ENCODE measurements at places on chromosomes 5 and 9.

DNA sequence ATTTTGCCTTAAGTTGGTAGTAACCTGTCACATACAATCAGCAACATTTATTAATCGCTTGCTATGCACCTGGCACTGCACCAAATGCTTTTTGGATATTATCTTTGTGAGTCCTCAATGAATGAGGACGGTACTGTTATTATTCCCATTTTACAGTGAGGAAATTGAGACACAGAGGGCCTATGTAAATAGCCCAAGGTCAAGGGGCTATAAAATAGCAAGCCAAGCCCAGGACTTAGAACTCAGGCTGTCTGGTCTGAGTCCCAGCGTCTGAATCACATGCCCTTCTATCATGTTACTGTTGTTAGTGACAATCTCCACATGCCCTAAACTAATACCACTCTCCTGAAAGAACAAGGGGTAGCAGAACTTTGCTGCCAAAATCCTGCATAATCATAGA, 60.0 kb downstream of the ERAP1 start:
- DNase-seq: no peak

- DNase-seq: no peak
Observed at GRCh38 chr9:29773676-29774075, 2200.4 kb upstream of the C9orf72 start.

- no peak for DNase-seq
Observed at GRCh38 chr5:148206620-148207019, 3.8 kb downstream of the SPINK6 start.

DNA sequence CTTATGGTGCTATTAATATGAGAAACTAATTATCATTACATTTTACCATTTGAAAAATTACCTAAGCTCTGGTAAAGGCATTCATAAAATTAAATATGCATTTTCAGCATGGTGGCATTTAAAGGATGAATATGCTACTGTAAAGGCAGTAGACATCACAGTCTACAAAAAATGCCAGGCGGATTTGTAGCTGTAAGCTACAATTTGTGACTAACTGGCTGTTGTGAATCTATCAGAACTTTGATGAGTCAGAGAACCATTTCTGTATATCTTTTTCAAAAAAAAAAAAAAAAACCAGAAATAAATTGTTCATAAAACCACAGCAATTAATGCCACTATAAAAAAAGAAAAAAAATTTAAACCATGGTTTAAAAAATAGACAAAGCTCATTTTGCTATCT, 186.3 kb downstream of the NFIB start:
- DNase-seq: no peak

DNA sequence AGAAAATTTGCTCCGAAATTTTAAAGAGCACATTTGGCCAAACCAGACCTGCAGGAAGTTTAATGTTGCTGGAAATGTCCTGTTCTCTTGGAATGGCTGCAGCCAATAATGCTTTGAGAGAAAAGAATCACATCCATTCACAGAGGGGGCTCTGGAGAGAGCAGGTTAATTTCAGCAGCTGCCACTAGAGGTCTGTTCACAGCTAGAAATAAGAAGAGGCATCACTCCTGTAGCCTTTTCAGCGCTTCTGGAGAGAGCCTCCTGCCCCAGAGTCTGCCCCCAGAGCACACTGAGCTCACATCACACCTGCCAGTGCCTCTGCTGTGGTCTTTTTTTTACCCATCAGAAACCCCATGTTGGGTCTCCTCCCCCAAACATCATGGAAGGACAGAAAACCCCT, 124.8 kb upstream of the RAD23B start:
- DNase-seq: no peak

DNA sequence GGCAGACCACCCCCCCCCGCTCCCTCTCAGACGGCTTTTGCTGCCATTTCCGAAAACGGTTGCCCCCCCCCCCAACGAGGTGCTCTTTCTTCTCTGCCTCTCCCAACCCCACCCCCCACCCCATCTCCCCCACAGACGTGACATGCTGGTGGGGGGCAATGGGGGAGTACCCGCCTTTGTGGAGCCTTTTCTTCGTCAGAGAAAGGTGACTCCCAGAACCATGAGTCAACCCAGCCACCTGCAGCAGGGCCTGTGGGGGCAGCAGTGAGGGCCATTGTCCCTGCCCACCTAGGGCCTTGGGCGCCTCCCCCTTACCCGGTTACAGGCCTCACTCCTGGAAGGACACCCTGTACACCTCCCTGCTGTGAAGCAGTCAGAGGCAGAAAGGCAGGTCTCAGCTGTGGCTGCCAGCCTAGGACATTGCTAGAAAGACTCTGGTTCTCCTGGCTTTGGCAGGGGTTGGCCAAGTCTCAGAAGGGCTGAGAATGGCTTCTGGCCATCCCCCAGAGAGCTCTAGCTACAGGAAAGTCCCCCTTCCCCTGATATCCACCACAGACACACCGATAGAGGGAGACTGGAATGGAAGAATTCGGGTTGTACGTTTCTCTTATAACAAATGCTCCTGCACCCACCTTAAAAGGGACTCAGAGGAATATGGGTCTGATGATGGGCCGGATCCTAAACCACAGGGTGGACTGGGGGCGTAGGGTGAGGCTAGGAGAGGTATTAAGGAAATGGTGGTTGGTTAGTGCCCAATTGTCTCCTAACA, 2.2 kb downstream of the DNAJB5 start:
- DNase-seq: no peak

DNA sequence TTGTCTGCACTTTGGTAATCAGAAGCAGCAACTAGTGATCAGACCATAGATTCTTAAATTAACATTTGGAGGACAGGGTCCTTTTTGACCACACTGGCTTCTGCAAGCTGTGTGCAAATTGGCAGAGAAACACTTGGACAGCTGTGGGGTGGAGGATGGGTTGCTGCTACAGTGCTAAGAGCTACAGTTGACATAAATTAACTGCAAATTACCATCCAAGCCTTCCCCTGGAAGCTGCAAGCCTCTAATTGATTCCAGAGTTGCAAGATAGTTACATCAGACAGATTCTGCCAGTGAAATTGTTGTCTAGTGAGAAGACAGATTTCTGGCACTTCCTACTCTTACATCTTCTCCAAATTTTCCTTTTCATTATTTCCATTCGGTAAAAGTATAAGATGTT, 517.7 kb downstream of the DIRAS2 start:
- DNase-seq: no peak

- DNase-seq: no peak
Observed at GRCh38 chr5:134851307-134851923, 5.6 kb downstream of the C5orf24 start.

- DNase-seq: no peak
Observed at GRCh38 chr9:80094176-80094771, 522.5 kb downstream of the TLE4 start.

DNA sequence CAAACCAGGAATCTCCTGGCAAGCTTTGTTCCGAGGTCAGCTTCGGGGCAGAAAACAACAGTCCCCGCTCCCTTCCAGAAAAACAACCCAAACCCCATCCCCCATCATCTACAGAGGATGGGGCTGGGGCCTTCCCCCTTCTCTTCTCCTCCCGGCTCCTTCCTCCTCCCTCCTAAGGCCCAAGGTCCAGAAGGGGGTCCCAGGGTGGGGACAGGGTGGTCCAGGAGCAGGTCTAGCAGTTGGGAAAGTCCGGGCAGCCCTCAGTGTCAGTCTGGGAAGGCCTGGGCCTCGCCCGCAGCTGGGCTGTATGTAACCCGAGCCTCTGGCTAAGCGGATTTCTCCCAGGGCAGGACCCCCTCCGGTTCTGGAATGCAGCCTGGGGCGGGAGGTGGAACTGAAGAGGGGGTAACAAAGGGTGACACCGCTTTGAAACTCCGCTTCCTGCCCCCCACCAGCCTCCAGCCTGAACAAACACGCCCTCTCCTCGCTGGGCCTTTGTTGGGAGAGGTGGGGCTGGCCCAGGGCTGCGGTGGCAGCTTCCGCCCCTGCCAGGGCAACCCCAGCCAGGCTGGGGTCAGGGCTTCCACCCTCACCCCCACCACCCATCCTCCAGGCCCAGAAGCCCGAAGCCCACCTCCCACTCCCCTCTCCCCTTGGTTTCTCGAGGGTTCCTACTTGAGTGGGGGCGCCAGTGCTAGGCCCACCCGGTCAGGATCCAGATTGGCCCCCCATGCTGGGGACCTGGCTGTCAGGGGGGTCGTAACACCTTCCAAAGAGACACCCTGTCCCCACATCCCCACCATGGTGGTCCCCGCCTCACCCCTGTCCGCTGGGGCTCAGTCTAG, 63.5 kb downstream of the C9orf50 start:
- peak; percentile 70 for DNase-seq

GRCh38 chr5:137831526-137831925, 36.1 kb upstream of the MYOT start:
- DNase-seq: no peak

DNA sequence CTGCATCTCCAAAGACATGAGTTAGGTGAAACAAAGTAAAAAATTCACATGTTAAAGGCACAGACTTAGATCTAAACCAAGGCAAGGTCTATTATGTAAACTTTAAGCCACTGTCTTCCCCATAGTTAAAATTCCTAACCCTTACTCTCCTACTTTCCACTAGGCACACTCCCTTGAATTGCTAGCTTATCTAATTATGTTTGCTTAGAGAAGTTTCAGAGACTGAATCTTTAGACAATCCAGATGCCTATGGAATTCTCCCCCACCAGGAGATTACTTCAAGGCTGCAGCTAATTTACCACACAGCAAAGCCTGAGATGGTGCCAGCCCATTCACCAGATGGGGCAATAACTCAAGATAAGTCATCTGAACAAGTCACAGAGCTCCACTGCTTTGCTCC, 803.1 kb upstream of the COX7C start:
- DNase-seq: no peak
